M059J (cell line): ENCODE measurements at places on chromosomes 12 and 14. TPM values are rescaled to one million over a fixed set of nuclear protein-coding genes. Genes with fewer than 3 reads are reported as not detected.

ANO4 gene
- total RNA-seq = 0.07 and 0.69 TPM in 2 replicates

GRCh38 chr12:91588874-91589454, 406.3 kb upstream of the DCN start:
- no peak for DNase-seq

- peak; percentile 38 for DNase-seq
These were observed 28.3 kb upstream of the CMKLR1 start for GRCh38 chr12:108367436-108367835.

- DNase-seq = no peak
These were observed 219.6 kb downstream of the PHETA1 start for GRCh38 chr12:111149299-111149698.

RPL10L gene
- not detected in 2 replicates for total RNA-seq

GPRC5D gene
- total RNA-seq = not detected in 2 replicates

MIA2 gene
- 18.0 and 20.1 TPM in 2 replicates for total RNA-seq

- no peak for DNase-seq
These were observed 271.3 kb upstream of the TMPO start for GRCh38 chr12:98244136-98244535.

GRCh38 chr12:124766727-124767065, 97.0 kb downstream of the SCARB1 start:
- no peak for DNase-seq

- DNase-seq = no peak
These were observed 45.9 kb downstream of the LGMN start for GRCh38 chr14:92702441-92702918.

FSCB gene
- not detected in 2 replicates for total RNA-seq

GRCh38 chr14:53260286-53260685, 107.2 kb upstream of the DDHD1 start:
- no peak for DNase-seq

DNA sequence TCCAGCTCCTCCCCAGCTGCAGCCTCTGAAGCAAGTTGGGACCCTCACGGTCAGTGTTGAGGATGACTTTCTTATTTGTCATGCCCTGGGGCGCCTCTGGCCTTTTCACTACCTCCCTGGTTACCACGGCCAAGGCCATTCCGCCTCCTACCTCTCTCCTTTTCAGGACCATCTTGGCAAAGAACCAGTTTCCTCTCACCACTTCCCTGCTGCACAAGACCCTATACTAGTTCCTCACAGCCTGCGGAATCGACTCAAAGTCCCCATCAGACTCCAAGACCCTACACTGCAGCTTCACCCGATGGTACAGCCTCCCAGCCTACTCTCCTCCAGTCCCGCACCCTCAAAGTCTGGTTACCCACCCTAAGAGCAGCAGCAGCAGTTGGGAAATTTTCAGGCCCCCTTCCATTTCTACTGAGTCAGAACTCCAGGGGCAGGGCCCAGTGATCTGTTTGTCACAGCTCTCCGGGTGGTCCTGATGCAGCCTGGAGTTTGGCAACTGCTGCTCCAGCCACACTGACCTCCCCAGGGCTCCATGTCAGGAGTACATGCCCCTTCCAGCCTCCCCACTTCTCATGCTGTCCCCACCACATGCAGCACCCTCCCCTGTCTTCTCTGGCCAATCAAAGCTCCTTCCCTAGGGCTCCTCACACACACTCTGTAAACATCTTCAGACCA, 5.4 kb downstream of the VWF start:
- DNase-seq = peak; percentile 38

GRCh38 chr12:49358483-49359141, 8.7 kb upstream of the SPATS2 start:
- peak; percentile 64 for DNase-seq

AMN gene
- not detected in 2 replicates for total RNA-seq

- no peak for DNase-seq
These were observed 44.9 kb downstream of the KTN1 start for GRCh38 chr14:55624913-55625312.

- DNase-seq = peak; percentile 48
These were observed 138.5 kb downstream of the MGAT4C start for GRCh38 chr12:86117711-86118110.

NFATC4 gene
- 0.37 and 0.44 TPM in 2 replicates for total RNA-seq

- DNase-seq = no peak
These were observed 307.9 kb upstream of the G2E3 start for GRCh38 chr14:30251017-30251416.

- peak; percentile 32 for DNase-seq
These were observed 6.0 kb upstream of the STK38L start for GRCh38 chr12:27237790-27238771.

KLHL42 gene
- total RNA-seq = 9.1 and 13.2 TPM in 2 replicates

- DNase-seq = no peak
These were observed 181.9 kb upstream of the SLC38A2 start for GRCh38 chr12:46554460-46554859.

MON2 gene
- 15.5 and 18.8 TPM in 2 replicates for total RNA-seq

GRCh38 chr14:98144964-98145363, 1127.0 kb downstream of the BCL11B start:
- DNase-seq = no peak

LRRK2 gene
- not detected in 2 replicates for total RNA-seq

GNG2 gene
- 13.9 and 14.7 TPM in 2 replicates for total RNA-seq

- peak; percentile 42 for DNase-seq
These were observed 4.1 kb downstream of the CDKN1B start for GRCh38 chr12:12721176-12721751.

DNA sequence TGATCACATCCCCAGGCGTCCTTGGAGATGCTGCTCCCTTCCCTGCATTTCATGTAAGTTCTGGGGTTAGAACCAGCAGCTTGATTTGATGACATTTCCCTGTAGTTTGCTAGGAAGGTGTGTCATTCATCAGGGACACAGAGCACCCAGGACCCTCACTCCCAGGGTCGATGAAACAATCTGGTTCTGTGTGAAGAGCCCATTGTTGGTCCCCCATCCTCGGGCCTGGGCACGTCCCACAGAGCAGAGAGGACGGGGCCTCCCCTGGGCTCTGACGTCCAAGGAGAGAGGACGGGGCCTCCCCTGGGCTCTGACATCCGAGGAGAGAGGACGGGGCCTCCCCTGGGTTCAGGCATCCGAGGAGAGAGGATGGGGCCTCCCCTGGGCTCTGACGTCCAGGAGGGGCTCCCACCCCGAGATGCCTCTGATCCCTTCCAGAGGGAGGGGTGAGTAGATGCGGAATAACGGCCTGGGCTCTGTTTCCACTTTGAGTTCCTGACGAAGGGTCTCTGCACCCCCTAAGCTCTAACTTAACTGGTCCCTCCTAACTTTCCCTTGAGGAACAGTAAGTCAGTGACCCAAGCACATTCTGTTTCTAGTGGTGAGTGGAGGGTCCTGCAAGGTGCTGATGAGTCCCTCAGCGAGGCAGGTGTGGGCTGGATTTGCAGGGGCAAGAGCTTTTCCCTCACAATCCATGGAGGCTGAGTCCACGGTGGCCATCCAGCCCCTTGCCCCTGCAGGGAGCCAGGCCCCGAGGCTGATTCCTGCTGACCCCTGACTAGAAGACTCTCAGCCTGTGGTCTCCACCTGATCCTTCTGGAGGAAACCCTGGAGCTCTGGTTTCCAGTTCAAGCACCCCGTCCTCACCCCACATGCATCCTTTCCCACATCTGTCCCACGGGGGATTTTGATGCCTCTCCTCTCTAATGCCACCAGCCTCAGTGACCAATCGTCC, 35.5 kb upstream of the SFSWAP start:
- DNase-seq = no peak

DNA sequence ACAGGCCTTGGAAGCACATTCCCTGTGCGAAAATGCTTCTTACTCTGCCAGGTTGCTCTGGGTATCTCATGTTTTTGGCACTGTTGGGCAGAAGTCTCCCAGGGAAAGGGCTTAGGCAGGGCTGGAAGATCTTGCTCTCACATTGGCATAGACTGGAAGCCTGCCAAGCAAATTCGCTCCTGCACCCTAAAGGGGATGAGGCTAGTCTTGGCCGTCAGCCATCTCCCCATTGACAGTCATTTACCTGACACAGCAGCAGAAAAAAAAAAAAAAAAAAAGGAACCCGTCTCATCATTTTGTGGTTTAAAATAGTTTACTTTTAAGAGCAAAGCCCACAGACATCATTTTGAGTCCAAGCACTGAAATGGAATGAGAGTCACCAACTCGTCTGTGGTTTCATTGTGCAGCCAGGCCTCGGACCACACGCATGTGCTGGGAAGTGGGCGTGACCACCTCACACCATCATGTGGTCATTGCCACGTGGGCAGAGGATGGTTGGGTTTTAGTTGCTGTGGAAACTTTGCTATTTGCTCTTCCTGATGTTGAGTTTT, 84.8 kb downstream of the NRXN3 start:
- peak; percentile 90 for DNase-seq

GRCh38 chr12:103799857-103800771, 40.9 kb downstream of the NT5DC3 start:
- DNase-seq = peak; percentile 39

GRCh38 chr14:93234798-93235197, 27.7 kb downstream of the UBR7 start:
- DNase-seq = peak; percentile 86

- no peak for DNase-seq
These were observed 5.0 kb downstream of the NANOGNB start for GRCh38 chr12:7769999-7770398.

DNA sequence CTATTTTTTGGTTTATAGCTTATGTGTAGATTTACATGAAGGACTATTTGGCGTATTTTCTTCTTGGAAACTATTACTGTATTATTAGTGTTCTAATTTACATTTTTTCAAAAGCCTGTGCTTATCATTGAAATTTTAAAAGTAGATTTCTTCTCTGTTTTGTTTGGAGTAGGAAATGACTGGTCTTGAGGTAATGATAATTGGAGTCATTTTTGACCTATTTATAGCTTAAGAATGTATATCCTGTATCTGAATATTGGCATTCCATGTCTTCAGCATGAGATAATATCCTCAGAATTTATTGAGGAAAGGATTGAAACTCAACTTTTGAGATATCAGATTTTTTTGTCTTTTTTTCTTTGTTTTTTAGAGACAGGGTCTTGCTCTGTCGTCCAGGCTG, 193.4 kb downstream of the ERC1 start:
- no peak for DNase-seq

DNA sequence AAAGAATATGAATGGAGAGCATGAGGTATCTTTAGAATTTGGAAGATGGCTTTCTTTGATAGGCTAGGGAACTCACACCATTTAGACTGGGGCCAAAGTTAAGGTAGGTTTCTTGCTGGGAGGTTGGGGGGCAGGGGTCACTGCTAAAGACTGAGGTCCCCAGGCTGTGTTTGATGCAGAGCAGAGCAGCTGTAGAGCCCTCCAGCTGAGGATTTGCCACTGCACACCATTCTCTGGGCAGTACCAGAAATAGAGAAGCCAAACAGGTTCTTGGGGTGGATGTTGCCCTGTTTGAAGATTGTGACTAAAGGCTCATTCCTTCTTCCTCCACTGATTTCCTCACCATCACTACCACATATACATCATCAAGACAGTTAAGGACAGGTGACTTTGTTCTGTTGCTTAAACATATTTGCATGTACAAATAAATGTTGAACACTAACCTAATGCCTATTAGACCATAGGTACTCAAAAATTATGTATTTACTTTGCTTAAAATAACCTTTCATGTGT, 7.9 kb downstream of the NTF3 start:
- DNase-seq = no peak

GRCh38 chr14:90060312-90060964, 1.4 kb upstream of the KCNK13 start:
- peak; percentile 49 for DNase-seq

WSCD2 gene
- not detected in 2 replicates for total RNA-seq

DNA sequence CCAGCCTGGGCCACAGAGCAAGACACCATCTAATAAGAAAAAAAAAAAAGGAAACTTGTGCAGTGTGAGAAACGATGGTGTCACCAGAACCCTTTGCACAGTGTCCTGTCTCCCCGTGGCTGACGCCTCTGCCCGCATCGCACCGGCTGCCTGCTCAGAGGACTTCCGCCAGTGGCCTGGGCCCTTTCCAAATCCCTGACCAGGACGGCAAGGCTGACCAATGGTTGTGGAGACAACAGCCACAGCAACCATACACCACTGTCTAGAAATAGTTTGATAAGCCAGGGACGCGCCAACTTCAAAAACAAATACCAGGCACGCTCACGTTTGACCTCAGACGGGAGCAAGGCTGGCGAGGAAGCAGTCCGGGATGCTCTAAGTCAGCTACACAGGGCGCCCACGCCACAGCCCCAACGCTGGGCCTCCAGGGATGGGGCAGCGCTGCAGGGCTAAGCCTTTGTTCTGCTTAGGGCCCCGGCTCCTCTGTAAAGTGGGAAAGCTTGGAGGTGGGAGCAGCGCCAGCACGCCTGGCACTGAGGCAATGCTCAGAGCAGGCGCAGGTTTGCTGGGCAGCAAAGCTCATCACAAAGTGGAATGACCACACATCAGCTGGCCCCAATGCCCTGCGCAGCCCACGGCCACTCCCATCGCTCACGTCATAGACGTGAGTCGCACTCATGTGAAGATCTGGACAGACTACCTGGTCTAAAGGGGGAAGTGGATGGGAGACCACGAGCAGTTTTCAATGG, 12.5 kb downstream of the PGAM5 start:
- DNase-seq = no peak

SRRM4 gene
- not detected in 2 replicates for total RNA-seq

- no peak for DNase-seq
These were observed 44.2 kb downstream of the DUSP16 start for GRCh38 chr12:12518464-12518845.

LRRC43 gene
- total RNA-seq = not detected in 2 replicates

SPX gene
- total RNA-seq = 0.39 and 0.47 TPM in 2 replicates

ZNF891 gene
- 0.32 and 0.44 TPM in 2 replicates for total RNA-seq

DNA sequence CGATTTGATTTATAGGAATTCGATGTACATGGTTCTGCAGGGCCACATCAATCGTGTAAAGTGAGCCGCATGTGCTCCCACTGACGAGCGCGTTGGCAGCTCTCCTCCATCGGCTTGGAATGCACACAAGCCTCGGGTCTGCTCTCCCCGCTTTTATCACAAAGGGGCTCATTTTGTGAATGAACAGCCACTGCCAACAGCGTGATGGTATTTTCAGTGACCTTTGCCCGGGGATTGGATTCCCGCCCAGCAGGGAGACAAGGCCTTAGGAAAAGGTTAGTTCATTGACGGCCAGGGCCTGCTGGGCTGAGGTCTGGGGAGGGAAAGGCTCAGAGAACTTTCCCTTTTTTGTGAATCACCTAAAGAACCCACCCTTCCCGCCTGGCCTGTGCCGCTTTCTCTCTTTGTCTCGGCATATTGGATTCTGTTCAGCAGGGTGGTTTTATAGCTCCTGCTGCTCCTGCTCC, 232.1 kb downstream of the MSRB3 start:
- no peak for DNase-seq

LHX5 gene
- 0.02 TPM in 1 of 2 replicates, not detected in the other for total RNA-seq
